ENCODE measurements at places on chromosomes 2 and 18.

- no peak for DNase-seq
These were observed 1.6 kb downstream of the GALNT13 start for GRCh38 chr2:153873052-153874048.

DNA sequence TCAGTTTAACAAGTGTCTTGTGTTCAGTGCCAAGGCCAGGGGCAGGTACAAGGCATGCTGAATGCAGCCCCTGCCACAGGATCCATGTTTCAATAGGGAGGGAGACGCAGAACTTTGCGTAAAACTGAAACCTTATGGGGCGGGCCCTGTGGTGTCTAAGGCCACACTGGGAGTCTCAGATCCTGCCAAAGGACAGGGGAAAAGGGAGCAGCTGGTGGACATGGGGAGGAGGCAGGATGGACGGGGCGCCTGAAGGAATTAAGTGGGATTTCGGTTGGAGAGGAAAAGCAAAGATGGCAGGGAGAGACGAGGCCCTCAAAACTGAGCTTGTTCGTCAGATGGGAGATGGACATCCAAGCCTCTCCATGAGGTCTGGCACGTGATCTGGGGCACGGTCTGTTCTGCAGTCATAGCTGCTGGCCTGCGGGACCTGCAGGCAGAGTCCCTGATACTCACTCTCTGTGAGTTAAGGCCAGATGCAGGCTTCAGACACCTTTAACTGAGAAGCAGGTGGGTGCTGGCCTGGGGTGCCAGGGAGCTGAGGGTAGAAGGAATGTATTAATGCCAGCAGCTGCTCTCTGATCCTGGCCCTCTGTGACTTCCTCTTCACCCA lies 48.8 kb downstream of the TCF7L1 start:
- DNase-seq: no peak

DNA sequence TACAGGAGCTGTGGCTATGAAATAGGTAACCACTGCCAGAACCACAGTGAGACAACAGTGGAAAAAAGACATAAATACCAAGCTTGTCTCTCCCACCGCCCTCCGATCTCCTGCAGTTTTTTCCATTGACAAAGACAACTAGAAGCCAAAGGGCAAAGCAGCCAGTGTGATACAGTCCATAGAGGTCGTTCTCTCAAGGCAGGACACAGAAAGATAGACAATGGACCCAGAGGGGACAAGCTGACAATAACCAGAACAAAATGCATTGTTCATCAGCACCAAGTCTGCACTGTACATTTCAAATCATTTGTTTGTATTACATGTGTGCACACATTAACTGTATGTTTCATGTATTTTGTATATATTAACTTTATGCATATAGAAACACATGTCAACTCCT lies 233.0 kb upstream of the NOL4 start:
- DNase-seq: no peak

DNA sequence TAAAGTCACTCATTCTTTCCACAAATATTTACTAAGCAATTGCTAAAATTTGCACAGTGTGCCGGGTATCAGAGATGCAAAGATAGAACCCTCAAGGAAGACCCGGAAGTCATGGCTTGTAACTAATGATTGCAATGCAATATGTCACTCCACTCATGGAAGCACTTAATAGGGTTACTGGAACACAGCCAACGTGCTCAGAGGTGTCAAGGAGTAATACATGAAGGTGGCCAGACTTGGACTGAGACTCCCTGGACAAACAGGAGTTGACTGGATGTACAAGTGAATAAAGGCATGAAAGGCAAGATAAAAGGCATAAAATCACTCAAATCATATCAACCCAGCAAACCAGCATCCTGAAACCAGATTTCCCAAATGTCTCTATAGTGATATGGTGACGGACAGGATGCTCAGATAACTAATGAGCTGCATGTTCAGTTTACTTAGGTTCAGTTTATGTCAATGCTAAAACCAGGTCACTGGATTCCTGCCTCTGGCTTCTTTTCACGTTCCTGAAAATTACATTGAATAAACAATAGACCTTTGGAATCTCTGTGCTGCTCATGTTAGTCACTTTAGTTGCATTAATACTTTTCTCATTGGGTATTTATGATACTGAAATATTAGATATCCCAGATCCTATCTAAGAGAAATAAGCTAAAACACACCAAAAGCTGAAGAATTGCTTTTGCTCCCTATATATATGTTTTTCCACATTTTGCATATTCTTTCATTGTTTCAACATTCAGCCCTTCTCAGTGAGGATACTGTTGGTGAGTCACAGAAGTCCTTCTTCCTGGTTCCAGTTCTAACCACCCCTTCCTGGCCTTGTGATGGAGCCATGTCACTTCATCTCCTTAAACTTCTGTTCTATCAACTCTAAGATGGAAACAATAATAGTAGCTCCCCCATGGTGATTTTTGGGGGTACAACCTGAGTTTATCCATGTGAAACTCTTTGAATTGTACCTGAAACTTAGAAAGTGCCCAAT lies 688.9 kb upstream of the ID2 start:
- peak; percentile 24 for DNase-seq

- DNase-seq: no peak
These were observed 102.0 kb upstream of the CXCR4 start for GRCh38 chr2:136219963-136220362.

DNA sequence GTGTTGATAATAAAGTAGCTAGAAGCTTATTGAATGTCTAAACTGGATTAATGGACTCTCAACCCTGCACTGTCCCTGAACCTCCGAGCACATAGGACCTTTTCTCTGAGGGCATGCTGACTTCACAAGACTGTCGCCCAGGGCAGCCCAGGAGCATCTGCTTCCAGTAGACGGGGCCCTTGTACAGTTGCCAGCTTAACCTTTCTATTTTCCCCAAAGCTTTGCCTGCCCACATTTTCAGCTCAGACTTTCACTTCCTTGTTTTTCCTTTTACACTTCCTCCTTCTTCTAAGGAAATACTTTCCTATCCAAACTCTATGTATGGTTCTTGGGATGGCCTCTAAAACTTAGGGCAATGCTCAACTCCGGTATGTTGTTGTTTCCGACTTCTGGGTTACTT lies 1.3 kb downstream of the VWA3B start:
- no peak for DNase-seq

GRCh38 chr2:127770973-127771735 lies 39.8 kb downstream of the WDR33 start:
- peak; percentile 20 for DNase-seq

GRCh38 chr2:21333684-21334083 lies 209.9 kb downstream of the TDRD15 start:
- DNase-seq: no peak

GRCh38 chr2:229779650-229780049 lies 65.3 kb upstream of the DNER start:
- DNase-seq: no peak

DNA sequence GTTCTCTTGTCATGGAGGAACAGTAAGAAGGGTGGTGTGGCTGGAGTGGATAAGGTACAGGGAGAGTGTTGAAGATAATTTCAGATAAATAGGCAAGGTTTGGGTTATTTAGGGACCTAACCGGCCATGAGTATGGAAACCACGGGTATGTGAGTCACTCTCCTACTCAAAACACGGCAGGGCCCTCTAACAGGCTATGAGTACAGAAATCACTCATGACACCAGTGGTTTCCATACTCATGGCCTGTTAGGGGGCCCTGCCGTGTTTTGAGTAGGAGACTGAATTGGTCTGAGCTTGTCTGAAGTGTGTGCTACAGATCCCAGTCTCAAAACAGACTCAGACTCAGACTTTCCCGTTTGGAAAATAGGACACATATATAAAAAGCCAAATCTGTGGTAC lies 428.4 kb upstream of the HNMT start:
- DNase-seq: no peak

- DNase-seq: no peak
These were observed 128.8 kb upstream of the DLX2 start for GRCh38 chr2:172231508-172231907.

GRCh38 chr2:46313063-46313462 lies 15.9 kb downstream of the EPAS1 start:
- DNase-seq: no peak

DNA sequence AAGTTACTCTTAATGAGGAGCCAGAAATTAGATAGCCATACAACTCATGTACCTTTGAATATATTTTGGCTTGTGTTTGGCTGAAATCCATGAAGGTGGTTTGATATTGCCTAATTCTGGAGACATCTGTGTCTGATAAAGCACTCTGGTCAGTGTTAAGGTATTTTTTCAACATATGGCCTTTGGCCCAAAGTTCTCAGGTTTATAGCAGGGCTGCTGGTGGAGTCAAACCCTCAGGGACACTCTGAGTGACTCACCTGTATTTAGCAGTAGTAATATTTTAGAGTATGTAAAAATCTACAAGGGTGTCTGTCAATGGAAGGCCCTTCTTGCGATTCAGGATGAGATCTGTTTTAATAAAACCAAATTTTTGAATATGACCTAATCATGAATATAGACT lies 666.5 kb downstream of the SLC4A3 start:
- no peak for DNase-seq

- DNase-seq: no peak
These were observed 42.8 kb upstream of the GRB14 start for GRCh38 chr2:164664070-164664469.

- no peak for DNase-seq
These were observed 205.7 kb upstream of the NXPH2 start for GRCh38 chr2:138985881-138986280.

DNA sequence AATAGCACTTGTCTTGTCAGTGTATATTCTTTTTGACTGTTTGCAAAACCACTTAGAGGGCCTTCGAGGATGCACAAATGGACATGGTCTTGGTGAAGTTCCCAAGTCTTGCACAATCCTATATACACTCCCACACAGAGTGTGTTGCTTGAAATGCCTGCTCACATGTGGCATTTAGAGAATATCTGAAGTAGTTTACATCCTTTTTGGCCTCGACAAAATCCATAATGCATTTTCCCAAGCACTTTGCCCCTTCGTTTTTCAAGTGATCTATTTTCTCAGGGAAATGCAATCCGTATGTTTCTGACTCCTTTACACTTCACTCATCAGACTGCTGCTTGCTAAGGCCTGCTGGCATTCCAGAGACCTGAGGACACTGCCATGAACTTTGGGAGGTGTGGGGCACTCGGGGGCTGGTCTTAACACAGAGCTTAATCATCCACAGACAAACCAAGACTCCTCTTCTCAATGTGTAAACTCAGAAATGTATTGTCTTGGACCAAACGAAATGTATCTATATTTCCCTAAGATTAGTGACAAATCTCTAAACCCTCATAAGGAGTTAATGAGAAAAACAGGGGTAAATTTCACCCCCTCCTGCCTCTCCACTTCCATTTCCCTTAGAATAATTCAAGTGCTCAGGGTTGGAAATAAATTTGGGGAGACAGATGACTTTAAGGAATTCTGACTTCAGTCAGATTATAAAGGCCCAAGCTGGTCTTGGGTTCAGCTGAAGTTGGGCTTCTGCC lies 219.3 kb upstream of the APCDD1 start:
- no peak for DNase-seq

DNA sequence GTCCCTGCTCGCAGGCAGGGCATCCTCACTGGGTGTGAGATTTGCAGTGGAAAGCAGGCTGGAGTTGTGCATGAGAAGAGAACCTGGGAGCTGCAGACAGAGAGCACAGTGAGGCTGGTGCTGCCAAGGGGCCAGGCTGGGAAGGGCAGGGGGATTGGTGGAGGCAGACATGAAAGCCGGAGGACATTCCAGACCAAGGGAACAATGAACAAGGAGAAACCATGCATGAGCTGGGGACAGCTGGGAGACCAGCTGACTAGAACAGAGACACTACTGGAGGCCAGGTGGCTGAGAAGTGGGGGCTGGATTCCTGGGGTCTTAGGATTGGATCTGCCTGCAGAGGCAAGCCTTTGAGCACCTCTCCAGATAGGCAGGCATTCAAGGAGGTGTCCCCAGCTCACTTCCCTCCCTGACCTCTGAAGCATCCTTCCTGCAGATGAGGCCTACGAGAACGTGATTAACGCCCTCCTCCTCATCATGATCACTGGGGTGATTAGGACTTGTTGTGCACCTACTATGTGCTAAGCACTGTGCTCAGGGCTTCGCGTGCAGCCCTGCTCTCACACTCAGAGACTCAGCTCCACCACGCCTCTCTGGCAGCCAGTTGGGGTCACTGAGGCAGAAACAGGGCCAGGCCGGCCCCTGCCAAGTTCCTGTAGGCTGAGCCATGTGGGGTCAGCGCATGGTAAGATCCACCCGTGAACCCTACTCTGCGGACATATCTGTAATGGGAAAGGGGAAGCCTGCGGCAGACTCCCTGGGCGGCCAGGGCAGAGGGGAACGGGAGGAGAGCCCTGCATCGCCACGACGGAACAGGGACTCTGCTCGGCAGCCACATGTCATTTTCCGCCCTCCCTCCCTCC lies 74.8 kb upstream of the SLC66A3 start:
- no peak for DNase-seq

DNA sequence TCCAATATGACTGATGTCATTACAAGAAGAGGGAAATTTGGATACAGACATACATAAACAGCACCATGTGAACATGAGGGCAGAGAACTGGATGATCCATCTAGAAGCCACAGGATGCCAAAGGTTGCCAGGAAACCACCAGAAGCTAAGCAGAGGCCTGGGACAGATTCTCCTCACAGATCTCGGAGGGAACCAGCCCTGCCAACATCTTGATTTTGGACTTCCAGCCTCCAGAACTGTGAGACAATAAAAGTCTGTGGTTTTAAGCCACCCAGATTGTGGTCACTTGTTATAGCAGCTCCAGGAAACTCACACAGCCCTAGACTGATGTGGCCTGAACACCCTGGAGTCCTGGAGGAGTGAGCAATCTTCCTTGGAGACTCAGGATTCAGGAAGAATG lies 351.6 kb downstream of the EIPR1 start:
- DNase-seq: no peak

- DNase-seq: no peak
These were observed 6.7 kb upstream of the RBM45 start for GRCh38 chr2:178105566-178105965.

DNA sequence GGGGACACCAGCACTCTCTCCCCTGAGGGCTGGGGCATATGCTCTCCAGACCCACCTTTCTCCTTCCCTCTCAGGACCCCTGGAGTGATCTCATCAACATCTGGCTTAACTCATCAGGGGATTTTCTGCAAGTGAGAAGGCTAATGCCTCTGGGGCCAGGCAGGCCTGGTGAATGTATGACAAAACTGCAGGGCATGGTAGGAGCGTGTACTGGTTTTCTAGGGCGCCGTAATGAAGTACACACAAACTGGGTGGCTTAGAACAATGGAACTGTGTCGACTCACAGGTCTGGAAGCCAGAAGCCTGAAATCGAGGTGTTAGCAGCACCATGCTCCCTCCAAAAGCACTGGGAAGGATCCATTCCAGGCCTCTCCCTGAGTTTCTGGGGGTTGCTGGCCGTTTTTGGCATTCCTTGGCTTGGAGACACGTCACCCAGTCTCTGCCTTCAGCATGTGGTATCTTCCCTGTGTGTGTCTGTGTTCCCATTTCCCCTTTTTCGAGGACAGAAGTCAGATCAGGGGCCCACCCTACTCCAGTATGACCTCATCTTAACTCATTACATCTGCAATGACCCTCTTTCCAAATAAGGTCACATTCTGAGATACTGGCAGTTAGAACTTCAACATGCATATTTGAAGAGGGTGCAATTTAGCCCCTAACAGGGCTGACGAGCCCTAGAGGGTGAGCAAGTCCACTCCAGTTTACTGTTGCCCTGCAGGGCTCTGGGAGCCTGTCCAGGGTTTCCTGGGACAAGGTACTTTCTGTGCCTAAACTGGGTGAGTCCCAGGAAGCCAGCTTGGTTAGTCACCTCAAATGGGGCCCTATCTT lies 45.5 kb upstream of the CAB39 start:
- DNase-seq: peak; percentile 67

GRCh38 chr2:4012197-4012596 lies 308.8 kb downstream of the DCDC2C start:
- DNase-seq: no peak

GRCh38 chr2:80591233-80591632 lies 286.7 kb upstream of the LRRTM1 start:
- DNase-seq: no peak

- no peak for DNase-seq
These were observed 496.1 kb downstream of the TSN start for GRCh38 chr2:122251566-122251965.

All from erythroblast (primary cell).